Activated CD8-positive, alpha-beta memory T cell treated with anti-CD3 and anti-CD28 coated beads, Interleukin-2, amount 10 ng/mL, durations not matched to agents 7 days and 5 days (primary cell): ENCODE measurements at places on chromosomes 6 and 20.

GRCh38 chr6:56399250-56399671, 151.9 kb upstream of the COL21A1 start:
- H3K27me3 ChIP-seq = no peaks in the 10 kb centered on the region
- H3K4me1 ChIP-seq = no peaks in the 10 kb centered on the region
- no peak overlapping the region for H3K27ac ChIP-seq
- DNase-seq = no peak
- H3K36me3 ChIP-seq = no peaks in the 10 kb centered on the region

DNA sequence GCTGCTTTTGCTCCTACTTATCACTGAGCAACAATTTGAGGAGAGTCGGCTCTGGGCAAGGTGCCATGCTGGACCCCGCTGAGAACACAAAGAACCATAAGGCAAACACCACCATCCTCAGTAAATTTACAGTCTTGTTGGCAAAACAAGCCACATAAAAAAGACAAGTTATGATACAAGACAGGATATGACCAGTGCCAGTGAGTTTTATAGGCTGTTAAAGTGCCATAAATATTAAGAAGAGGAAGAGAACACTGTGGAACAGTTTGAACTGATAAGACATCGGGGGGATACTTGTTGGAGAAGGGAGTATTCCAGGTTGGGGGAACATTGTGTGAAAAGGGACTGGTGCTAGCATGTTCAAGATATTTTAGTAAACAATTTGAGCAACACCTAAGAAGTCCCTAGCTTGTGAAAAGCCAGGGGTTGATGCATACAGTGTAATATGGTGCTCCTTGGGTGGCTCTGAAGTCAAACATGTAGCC, 25.3 kb upstream of the RIPOR2 start:
- H3K27ac ChIP-seq = peak overlapping the region; percentile 3
- peaks cover 43% of the 10 kb centered on the region for H3K4me1 ChIP-seq
- peaks cover 31% of the 10 kb centered on the region for H3K36me3 ChIP-seq
- H3K4me3 ChIP-seq = no peak overlapping the region
- DNase-seq = no peak

DNA sequence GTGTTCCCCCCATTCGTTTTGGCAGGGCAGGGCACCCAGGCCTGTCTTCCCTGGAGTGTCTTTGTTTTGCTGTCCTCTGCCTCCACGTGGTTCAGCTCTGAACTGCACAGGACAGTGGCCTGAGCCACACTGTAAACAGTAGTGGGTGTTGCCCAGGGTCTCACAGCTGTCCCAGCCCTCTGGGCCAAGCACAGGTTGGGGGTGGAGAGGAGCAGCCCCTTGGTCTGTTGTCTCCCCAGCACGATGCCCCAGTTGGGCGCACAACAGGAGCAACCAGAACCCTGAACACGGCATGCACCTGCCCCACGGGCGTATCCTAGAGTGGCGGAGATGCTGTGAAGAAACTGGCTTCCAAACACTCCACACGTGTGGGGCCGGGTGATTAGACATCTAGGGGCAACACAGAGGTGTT, 14.4 kb downstream of the CCDC167 start:
- H3K27me3 ChIP-seq = no peaks in the 10 kb centered on the region
- H3K36me3 ChIP-seq = peaks cover 9% of the 10 kb centered on the region
- no peak overlapping the region for H3K27ac ChIP-seq
- no peak for DNase-seq

- no peak for DNase-seq
- H3K27ac ChIP-seq = no peak overlapping the region
- no peaks in the 10 kb centered on the region for H3K4me1 ChIP-seq
- H3K27me3 ChIP-seq = no peaks in the 10 kb centered on the region
- H3K4me3 ChIP-seq = no peak overlapping the region
These were observed 56.2 kb downstream of the TPBG start for GRCh38 chr6:82419859-82420258.

DNA sequence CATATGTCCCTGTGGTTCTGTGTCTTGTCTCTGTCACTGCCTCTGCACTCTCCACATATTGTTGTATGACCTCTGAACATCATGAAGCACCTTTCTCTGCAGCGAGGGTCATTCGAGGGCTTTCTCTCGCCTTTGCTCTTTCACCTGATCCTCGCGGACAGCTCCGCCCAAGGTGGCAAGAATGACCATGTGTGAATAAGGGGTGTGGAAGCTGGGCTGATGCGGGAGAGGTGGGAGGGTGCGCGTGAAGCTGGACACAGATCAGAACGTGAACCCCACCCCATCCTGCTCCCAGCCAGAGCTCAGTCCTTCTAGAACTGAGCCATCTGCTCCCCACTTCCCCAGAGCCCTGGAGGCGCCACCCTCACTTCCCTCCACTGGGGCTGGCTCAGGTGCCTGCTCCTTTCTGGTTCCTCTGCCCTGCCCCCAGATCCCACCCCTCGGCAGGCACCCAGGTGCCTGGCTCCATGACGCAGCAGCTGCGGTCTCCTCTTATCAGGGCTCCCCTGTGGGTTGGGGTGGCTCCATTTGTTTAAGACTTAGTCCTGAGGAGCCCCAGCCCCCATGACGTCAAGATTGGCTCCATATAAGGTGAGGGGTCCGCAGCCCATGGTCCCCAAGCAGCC, at the start of gene MUCL3:
Gene MUCL3, plus strand, starts transcription at position 613 of the 626 bp plus-strand sequence. CDS start 27 bp downstream, outside the sequence.
- no peak within 1 kb of the TSS for H3K27ac ChIP-seq
- H3K4me1 ChIP-seq = no peaks in the 10 kb centered on the region
- H3K36me3 ChIP-seq = no peaks in the 10 kb centered on the region
- peaks cover 61% of the 10 kb centered on the region for H3K27me3 ChIP-seq

DNA sequence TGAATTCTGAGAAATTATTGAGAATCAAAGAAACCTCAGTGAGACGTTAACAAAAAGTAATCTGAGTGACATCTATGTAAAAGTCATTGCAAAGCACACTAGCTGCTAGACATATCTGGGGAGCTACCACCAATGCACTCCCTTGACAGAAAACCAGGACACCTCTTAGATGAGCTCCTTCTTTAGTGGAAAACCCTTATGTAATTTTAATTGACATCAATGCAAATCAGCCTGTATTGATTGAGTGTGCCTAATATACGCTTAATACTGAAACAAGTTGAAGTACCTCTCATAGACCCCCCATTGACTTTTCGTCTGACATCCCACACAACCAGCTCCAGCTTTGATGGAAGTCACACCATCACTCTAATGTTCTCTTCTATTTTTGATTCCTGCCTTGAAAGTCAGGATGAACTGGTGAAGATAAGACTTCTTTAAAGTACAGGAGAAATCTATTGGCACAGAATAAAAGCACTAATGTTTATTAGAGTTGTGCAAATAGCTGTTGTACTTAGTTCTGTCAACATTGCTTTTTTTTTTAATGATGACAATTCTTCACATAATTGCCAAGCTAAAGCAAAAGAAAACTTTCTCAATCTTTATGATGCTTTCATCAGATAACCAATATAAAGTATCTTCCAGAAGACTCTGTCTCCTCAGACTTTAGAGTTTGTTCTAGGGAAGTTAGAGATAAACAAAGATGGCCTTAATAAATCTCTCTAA, 98.0 kb upstream of the FAM8A1 start:
- no peak for DNase-seq
- H3K4me1 ChIP-seq = no peaks in the 10 kb centered on the region
- no peaks in the 10 kb centered on the region for H3K36me3 ChIP-seq
- H3K27ac ChIP-seq = no peak overlapping the region

DNA sequence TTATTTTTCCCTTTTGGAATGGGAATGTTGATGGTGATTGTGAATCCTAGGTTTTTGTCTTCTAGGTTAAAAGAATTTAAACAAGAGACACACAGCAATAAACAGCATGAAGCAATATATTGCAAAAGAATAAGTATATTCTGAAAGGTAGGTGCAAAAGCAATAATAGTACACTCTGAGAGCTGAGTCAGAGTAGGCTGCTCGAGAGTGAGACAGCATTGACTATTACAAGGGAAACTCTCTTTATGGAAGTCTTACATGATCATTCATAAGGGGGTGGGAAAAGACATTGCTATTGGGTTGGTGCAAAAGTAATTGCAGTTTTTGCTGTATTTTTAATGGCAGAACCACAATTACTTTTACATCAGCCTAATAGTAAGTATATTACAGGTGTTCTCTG, 25.0 kb downstream of the FBXO5 start:
- DNase-seq = no peak
- no peaks in the 10 kb centered on the region for H3K36me3 ChIP-seq
- no peak overlapping the region for H3K4me3 ChIP-seq
- peaks cover 19% of the 10 kb centered on the region for H3K27me3 ChIP-seq

GRCh38 chr6:26268659-26269402, 96.2 kb upstream of the BTN3A2 start:
- H3K36me3 ChIP-seq = no peaks in the 10 kb centered on the region
- no peak overlapping the region for H3K27ac ChIP-seq
- no peaks in the 10 kb centered on the region for H3K27me3 ChIP-seq
- H3K4me3 ChIP-seq = no peak overlapping the region
- peak; percentile 82 for DNase-seq

- H3K4me3 ChIP-seq = no peak overlapping the region
- no peak for DNase-seq
- no peak overlapping the region for H3K27ac ChIP-seq
- H3K4me1 ChIP-seq = peaks cover 14% of the 10 kb centered on the region
- H3K27me3 ChIP-seq = peaks cover 45% of the 10 kb centered on the region
- peaks cover 1% of the 10 kb centered on the region for H3K36me3 ChIP-seq
These were observed 49.5 kb downstream of the TOX2 start for GRCh38 chr20:43963872-43964791.

GRCh38 chr20:44489931-44490330, 14.3 kb downstream of the TTPAL start:
- peaks cover 31% of the 10 kb centered on the region for H3K4me1 ChIP-seq
- H3K4me3 ChIP-seq = no peak overlapping the region
- peaks cover 50% of the 10 kb centered on the region for H3K36me3 ChIP-seq
- no peak for DNase-seq

- H3K27ac ChIP-seq = no peak overlapping the region
- peaks cover 3% of the 10 kb centered on the region for H3K36me3 ChIP-seq
- no peaks in the 10 kb centered on the region for H3K27me3 ChIP-seq
- DNase-seq = no peak
These were observed 3.6 kb upstream of the DSN1 start for GRCh38 chr20:36777167-36777566.
